Dorsolateral prefrontal cortex (tissue), 122 donors: ENCODE measurements at places on chromosomes 11 and 22. TPM values are rescaled to one million over a fixed set of nuclear protein-coding genes. Genes with fewer than 3 reads are reported as not detected.

- no peak for DNase-seq
These were observed 11.8 kb upstream of the TBCEL start for GRCh38 chr11:121012091-121012490.

DNA sequence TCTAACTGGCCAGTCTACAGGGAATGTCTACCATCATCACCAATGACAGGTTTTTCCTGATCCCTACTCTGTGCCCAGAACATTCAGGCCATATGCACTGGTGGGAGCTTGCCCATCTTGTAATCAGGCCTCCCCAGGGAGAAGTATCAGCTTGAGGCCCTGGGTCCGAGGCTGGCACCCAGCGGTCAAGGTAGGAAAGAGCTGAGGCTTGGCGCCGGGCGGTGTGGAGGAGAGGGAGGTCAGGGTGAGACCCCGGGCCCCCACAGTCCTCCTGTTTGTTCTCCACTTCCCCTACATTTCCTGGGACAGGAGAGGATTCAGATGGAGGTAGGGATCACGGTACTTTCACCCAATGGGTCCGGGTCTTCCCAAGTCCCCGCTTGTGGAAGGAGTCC lies 15.5 kb downstream of the TSKU start:
- DNase-seq = no peak

DNA sequence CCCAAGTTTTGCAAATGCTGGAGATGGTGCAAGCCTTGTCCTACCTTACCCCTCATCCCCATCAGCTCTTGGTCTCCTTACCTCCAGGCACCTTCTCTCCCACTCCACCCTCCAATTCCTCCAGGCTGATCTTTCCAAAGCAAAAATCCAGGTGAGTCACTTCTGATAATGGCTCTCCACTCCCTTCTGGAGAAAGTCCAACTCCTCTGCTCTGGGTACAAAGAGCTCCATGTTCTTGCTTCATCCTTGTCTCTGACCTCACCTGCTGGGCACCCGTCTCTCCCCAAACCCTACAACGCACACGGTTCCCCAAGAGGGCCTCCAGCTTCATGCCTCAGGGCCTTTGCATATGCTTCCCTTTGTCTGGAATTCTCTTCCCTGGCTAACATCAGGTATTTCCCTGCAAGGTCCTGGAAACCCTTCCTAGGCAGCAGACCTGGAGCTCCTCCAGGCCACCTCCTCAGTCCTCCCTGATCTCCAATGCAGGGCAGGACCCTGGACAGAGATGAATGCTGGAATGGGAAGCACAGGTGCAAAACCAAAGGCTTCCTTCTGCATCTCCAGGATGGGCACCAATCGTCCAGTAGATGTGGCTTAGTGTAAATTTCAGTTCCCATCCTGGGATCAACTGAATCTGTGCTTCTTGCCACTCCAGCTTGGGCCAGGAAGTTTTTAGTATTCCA lies 22.7 kb downstream of the IFT27 start:
- no peak for DNase-seq

GRCh38 chr11:109970516-109971183 lies 122.5 kb upstream of the ZC3H12C start:
- no peak for DNase-seq

GRCh38 chr11:17256512-17256911 lies 20.0 kb upstream of the NUCB2 start:
- DNase-seq = no peak

DNA sequence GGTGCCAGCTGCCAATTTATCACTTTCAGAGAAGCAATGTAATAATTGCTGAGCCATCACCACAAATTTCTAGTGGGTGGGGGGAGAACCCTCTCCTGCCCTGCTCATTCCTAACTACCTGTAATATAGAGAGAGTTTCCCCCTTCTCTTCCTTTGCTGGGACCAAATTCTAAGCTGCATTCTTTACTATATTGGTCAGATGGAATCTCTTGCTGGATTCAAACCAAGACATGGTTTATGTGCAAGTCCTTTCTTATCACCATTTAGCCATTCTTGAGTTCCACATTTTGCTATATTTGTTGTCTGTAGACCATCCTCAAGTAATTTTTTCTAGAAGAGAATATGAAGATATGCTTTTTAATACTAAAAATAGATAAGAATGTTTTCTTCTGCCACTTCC lies 452.1 kb downstream of the MN1 start:
- DNase-seq = no peak

- peak; percentile 31 for DNase-seq
These were observed 67.8 kb downstream of the SHANK2 start for GRCh38 chr11:71184421-71185210.

DNA sequence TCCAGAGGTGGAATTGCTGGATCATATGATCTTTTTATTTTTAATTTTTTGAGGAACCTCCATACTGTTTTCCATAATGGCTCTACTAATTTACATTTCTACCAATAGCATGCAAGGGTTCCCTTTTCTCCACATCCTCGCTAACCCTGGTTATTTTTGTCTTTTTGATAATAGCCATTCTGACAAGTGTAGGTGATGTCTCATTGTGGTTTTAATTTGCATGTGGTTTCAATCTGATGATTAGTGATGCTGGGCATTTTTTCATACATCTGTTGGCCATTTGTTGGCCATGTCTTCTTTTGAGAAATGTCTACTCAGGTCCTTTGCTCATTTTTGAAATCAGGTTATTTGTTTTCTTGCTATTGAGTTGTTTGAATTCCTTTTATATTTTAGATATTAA lies 15.4 kb upstream of the OR4D5 start:
- DNase-seq = no peak

DNA sequence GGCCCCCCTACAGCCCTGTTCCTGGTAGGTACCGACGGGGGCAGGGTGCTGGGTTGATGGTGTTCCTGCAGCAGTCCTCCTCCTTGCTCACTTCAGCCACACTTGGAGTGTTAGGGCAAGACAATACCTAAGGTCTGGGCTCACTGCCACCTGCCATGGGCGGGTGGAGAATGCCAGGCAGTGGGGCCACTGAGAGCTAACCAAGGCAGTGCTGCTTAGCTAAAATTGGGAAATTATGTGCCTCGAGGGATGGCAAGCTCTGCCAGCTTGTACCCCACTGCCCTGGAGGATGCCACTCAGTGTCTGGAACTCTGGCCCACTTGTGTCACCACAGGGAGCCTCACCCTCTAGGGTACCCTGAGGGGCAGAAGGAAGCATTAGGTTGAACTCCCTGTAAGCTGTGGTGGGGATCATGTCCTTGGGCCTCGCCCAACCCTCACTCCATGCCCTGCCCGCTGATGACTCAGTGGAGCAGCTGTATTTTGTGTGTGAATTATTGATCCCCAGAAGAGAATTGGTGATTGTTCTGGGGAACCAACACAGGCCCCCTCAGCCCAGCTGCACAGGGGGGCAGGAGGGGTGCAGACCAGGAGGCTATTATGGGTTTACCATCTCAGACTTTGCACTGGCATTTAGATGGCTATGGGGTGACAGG lies 17.7 kb downstream of the PHLDB1 start:
- DNase-seq = no peak

DNA sequence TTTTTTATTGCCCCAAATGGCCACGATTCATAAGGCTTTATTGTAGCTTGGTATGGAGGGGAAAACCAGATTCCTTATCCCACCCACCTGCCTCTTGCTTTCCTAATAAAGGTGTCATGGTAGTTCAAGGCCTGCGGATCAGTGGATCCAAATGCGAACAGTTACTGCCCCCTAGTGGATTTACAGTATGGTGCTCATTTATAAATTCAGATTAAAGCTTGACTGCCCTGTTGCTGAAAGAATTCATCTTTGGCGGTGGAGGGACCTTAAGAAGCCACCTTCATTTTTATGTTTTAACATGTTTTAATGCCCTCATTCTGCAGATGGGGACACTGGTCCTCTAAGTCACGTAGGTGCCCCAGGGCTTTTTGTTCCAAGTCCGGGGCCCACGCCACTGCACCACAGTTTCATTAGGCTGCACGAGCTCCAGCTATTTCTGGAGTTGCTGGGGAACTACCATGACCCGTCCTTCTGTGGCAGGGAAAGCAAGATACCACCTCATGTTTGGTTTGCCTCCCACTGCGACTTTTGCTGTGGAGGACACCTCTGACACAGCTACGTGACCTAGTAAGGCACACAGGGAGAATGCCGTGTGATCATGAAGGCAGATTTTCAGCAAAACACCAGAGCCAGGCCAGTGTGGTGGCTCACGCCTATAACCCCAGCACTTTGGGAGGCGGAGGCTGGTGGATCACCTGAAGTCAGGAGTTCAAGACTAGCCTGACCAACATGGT lies 15.6 kb upstream of the INCENP start:
- no peak for DNase-seq

DNA sequence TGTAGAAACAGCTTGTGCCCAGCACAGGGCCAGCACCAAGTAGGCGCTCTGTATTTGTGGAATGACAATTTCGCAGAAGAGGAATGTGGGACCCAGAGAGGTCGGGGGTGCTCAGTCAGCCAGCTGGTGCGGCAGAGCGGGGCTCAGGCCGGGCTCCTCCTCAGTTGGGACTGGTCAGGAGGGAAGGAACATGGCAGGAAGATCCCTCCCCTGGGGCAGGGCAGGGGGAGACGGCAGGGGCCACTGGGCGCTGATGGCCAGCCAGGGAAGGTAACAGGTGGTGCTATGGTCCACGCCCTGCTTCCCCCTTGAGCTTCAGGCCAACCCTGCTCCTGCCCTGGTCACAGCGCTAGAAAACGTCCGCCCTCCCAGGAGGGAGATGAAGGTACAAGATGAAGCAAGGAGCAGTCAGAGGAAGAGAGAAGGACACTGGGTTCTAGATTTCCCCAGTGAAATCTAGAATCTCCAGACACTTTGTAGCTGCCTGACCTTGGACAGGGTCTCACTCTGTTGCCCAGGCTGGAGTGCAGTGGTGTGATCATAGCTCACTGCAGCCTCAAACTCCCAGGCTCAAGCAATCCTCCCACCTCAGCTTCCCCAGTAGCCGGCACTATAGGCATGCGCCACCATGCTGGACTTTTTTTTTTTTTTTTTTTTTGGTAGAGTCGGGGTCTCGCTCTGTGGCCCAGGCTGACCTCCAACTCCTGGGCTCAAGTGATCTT lies 13.5 kb upstream of the SPI1 start:
- DNase-seq = no peak

GRCh38 chr22:29096736-29097669 lies 24.2 kb downstream of the KREMEN1 start:
- no peak for DNase-seq

- DNase-seq = no peak
These were observed 154.3 kb upstream of the RASSF10 start for GRCh38 chr11:12854829-12855228.

DNA sequence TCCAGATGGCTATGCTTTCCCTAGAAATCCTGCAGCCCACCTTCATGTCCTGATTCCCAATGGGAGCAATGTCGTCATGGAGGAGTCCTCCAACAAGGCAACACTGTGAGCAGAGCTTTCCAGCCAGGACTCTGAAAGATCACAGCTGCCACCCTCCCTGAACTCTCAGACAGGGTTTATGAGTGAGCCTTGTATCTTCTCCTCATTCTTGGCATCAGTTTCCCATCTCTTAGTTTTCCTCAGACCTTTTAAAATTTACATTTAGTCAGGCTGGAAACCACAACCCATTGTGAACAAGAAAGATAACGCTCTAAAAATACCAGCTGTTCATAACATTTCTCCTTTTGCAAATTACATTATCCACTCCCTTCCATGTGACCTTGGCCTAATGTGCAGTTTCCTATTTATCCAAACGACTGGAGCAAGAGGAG lies 15.6 kb upstream of the LYVE1 start:
- DNase-seq = no peak

- no peak for DNase-seq
These were observed 11.1 kb downstream of the APOL5 start for GRCh38 chr22:35728639-35729308.

DNA sequence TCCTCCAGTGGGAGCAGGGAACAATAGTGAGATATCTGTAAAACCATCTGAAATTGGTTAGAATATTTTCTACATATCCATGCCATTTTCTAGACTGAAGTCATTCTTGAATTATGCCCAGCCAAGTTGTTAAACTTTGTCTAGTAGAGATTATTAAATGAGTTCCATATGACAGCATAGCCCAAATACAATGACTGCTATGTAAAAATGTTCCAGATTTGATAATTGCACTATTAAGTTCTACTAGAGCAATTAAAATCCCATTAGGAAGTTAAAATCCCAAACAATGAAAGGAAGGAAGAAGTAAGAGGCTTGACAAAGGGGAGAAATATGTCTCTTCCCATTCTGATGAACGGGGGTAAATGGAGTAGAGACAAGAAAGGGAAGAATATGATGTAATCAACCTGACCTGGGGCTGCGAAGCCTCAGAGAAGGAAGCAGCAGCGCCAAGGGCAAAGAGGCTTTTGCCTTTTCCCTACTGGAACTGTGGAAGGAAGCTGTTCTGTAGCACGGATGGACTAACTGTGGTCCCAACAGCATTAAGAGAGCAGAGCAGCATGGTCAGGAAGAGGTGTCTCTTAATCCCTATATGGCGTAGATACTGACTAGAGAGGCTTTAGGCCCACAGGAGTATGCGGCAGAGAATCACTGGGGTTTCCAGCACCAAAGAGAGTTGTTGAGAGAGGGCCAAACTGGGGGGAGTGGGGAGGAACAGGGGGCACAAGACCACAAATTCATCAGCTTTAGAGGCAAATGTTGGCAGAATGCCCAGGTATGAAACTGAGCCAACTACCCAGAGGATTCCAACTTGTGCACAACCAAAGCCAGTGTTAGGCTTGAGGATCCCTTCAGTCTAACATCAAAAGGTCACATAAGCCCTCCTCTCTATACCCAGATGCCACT lies 26.7 kb downstream of the RRP8 start:
- DNase-seq = peak; percentile 76

- no peak for DNase-seq
These were observed 351.1 kb downstream of the BUD13 start for GRCh38 chr11:116421529-116422185.

GRCh38 chr11:95536047-95536690 lies 253.4 kb downstream of the FAM76B start:
- DNase-seq = no peak

GRCh38 chr11:43921561-43922294 lies 20.7 kb upstream of the C11orf96 start:
- no peak for DNase-seq

MUC5AC gene
- total RNA-seq = not detected

GAB4 gene
- not detected for total RNA-seq

B3GAT1 gene
- 245 TPM for total RNA-seq

TCN2 gene
- total RNA-seq = 14.6 TPM

LRRC10B gene
- total RNA-seq = 14.9 TPM

CCDC73 gene
- total RNA-seq = not detected

HTR3A gene
- total RNA-seq = 0.59 TPM

DDTL gene
- 2.1 TPM for total RNA-seq

LRRC56 gene
- total RNA-seq = 3.6 TPM

CCDC34 gene
- total RNA-seq = 18.2 TPM
